ENCODE measurements at places on chromosomes 7 and 10.

GRCh38 chr7:71408271-71408670 is 276.3 kb downstream of the GALNT17 start:
- DNase-seq: peak; percentile 20

- DNase-seq: peak; percentile 71
These were observed at the start of gene NEUROG3 for GRCh38 chr10:69573056-69573806. TSS of gene NEUROG3 (minus strand) at chr10:69573422. CDS start at chr10:69573043, 379 bp downstream.

- DNase-seq: peak; percentile 86
These were observed 860 bp upstream of the WDR86 start for GRCh38 chr7:151410405-151411390.

DNA sequence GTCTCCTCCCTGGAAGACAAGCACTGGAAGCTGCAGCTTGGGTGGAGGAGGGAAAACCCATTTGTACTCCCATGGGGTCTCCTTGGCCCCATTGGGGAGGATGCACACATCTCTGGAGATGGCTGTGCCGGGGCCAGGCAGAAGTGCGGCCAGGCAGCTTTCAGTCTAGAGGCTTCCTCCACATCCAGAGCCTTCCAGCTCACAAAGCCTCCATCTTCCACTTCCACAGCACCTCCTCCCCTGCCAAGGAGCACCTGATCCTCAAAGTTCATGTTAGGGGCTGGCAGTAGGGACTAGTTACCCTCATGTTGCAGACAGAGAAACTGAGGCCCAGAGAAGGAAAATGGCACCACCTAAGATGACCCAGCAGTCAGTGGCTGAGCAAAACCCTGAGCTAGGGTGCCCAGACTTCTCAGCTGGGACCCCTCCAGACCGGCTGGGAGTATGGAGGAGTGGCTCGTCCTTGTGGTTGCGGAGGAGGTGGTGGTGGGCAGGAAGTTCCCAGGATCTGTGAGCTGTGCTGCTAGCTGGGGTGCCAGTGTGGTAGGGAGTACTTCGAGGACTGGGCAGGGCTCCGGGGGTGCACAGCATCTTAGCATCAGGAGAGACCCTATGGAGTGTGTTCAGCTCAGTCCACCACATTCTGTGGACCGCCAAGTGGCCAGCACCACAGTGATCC is 44.2 kb downstream of the ADCYAP1R1 start:
- DNase-seq: no peak

GRCh38 chr7:129851809-129852208 is 101.0 kb downstream of the UBE2H start:
- no peak for DNase-seq
